Dorsolateral prefrontal cortex (tissue), 122 donors: ENCODE measurements at places on chromosomes 11 and 22.

GRCh38 chr22:37198258-37199102 lies 10.4 kb upstream of the C1QTNF6 start:
- peak; percentile 85 for DNase-seq

DNA sequence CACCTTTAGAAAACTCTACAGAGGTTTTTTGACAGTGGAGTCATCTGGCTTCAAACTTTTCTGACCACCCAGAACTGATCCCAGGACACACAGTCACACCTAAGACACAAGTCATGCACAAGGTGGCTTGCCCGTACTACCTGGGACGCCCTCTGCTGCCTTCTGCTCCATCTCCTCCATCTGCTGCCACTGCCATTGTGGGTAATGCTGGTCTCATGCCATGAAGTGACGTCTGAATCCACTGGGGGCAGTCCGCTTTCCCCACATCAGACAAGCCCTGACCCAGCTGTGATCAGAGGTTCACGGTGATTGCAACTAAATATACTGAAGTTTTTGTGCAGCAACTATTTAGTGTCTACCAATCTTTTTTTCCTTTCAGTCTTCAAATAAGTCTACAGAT lies 5.4 kb upstream of the NDUFS8 start:
- no peak for DNase-seq

- no peak for DNase-seq
These were observed 145.8 kb downstream of the APOL5 start for GRCh38 chr22:35863432-35863831.

DNA sequence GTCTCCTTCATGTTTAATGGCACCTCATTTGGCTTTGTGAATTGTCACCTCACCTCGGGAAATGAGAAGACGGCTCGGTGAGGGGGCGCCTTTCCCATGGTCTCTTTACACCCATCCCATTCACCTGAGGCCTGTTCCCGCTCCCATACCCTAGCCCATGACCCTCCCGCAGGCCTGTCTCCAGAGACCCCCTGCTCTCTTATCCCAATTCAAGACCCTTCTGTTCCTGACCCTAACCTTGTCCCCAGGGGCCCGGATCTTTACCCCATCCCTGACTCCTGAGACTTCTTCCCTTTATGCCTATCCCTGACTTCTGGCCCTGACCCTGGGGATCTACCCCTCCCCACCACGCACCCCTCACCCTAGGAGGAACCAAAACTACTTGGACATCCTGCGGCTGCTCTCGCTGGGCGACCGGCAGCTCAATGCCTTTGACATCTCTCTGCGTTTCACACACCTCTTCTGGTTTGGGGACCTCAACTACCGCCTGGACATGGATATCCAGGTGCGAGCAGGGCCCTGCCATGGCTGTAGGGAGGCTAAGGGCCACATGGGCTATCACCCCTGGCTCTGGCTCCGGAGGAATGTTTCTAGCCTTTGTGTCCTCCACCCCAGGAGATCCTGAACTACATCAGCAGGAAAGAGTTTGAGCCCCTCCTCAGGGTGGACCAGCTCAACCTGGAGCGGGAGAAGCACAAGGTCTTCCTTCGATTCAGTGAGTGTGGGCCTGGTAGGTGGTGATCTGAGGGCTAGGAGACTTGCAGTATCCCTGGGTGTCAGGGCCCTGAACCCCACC lies 7.9 kb downstream of the INPPL1 start:
- no peak for DNase-seq

- no peak for DNase-seq
These were observed 147.2 kb downstream of the TRPC6 start for GRCh38 chr11:101436511-101437142.

DNA sequence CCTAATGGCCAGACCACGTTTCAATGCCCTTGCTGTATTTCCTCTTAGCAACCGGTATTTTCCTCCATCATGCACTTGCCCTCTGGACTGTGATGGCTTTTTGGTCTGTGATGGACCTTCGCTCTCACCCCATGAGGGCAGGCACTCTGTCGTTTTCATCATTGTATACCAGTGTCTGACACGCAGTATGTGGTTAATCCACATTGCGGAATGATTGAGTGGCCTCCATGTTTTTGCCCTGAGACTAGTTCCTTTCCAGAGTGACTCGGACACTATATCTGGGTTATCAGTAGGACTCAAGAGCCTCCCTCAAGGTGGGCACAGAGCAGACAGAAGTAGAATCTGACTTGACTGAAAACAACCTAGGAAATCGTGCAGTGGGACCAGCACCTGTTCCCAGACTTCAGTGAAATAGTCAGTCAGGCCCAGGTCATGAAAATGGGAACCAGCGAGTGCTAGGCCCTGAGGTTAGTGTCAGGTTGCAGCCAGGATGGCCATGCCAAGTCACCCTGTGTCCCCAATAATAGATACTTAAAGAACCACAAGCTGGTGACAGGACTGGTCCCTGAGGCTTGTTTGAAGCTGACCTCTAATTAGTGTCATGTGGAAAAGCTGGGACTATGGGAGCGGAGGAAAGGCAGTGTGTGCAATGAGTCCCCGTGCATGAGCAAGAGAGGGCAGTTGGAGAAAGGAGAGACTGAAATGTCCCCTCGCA lies 464.7 kb downstream of the INSC start:
- no peak for DNase-seq

DNA sequence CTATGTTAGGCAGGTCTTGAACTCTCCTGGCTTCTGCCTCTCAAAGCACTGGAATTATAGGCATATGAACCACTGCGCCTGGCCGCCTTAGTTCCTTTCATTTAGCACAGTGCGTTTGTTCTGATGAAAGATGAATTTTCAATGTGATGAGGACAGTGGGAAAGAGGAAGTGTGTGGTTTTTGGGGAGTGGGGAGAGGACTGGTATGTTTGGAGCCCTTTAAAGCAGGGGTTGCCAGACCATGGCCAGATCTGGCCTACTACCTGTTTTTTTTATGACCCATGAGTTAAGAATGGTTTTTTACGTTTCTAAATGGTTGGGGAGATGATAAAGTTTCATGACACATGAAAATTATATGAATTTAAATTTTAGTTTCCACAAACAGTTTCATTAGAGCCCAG lies 12.5 kb downstream of the ATXN10 start:
- no peak for DNase-seq

- no peak for DNase-seq
These were observed 559.1 kb downstream of the MN1 start for GRCh38 chr22:27242474-27242873.

- no peak for DNase-seq
These were observed 24.0 kb upstream of the P2RY2 start for GRCh38 chr11:73194034-73194507.

DNA sequence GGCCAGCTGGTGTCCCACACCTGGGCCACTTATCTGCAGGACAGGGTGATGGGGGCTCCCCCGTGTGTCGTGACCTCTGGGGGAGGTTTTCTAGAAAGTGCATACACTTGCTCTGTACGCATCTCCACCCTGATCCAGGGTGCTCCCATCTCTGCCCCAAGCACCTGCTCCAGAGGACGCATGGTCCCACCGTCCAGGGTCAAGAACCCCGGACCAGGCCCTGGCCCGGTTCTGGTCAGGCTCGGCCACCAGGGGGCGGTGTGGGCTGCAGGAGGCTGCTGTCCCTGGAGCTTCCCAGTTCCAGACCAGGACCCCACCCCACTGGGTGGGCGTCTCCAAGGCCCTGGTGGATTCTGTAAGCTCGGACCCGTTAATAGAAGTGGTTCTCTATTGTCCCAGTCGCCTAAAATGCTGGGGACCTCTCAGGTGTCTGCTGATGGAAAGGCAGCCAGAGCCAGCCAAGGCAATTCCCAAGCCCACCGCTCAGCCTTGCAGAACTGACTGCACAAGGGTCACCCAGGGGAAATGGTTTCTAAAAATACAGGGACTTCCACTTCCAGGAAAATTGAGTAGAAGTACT lies 34.7 kb upstream of the SEPTIN5 start:
- peak; percentile 26 for DNase-seq

DNA sequence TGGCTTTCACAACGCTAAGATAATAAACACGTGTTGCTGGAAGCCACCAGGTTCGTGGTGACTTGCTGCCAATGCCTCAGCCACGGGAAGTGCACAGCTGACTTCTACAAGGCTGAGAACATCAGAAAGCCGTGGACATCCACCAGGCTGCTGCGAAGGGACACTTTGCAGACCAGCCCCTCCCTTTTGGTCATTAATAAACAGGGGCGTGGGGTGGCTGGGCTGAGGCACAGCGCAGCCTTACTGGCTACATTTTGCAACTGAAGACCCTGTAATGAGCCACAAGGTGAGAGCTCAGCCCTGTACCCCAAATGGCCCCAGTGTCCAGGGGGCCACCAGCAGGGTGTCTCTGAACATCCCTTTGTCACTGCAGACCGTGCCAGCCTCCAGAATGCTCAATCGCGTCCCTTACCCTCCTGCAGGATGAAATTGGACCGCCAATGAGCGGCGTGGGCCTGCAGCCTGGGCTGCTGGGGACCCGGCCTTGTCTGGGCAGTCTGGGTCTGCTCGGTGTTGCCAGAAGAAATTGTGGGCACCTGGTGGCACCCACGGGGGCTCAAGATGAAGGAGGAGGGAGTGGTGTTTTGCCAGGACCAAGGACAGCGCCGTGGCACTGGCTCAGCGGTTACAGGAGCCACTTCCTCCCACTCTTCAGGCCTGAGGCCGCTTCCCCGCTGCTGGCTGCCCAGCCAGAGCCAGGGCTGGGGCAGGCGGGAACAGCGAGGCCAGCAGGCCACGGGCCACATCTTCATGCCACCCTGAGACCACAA lies 181.9 kb downstream of the CTTN start:
- DNase-seq = no peak

GRCh38 chr11:95361180-95361579 lies 130.2 kb upstream of the SESN3 start:
- no peak for DNase-seq

DNA sequence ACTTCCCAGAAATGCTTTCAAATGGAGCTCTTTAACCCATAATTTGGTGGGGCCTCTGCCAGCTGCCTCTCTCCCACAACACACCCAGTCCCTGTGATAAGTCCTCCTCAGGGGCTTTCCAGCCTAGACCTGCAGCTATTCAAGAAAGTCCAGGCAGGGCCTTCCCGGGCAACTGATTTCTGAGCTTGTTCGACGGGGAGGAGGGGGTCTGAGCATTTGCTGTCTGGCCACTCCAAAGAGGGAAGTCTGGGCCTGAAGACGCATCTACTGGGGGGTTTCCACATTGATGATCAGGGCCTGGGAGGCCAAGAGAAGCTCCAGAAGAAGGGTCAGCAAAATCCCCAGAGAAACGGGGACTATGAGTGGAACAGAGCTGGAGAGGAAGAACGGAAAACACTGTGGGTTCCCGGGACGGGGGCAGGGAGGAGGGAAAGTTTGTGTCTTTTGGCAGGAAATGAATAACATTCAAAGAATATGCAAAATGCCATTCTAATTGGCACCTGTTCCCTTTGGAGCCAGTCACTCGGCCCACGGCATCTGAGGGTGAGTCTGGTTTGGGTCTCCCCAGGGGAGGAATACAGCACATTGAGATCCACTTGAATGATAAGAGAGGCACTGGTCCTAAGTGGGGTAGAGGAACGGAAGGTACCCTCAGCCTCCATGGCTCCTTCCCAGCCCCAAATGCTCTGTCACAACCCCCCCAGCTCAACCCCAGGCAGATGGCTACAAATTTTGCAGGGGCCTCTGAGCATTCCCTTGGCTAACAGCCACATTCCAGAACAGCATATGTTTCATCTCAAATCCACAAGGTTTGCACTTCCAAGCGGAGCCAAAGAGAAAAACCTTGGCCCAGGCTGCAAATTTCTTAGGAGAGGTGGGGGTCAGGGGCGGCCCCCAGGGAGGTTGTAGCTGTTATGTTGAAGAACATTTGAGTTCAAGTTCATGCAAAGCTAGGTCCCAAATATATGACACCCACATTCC lies 72.0 kb downstream of the RPUSD4 start:
- no peak for DNase-seq

GRCh38 chr11:73995247-73995646 lies 12.6 kb upstream of the UCP2 start:
- DNase-seq = no peak

GRCh38 chr22:17788528-17789378 lies 14.5 kb upstream of the BID start:
- DNase-seq = no peak

DNA sequence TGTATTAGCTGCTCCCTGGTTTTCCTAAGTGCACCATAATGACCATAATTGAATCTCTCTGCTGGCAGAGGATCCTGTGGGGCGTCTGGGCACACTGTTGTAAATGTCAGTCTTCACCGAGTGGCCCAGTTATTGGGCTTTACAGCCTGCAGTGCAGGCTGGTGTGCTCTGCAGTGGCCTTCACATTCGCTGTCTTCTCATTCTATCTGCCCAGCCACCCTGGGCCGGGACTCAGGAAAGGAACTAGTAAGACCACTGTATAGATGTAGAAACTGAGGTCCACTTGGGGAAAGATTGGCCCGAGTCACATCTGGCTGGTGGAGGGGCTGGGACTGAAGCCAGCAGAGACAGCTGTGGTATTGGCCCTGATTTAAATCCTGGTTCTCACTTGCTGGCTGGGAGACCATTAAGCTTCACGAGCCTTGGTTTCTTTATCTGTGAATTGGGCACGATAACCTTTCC lies 49.3 kb downstream of the TSPAN18 start:
- no peak for DNase-seq

GRCh38 chr11:119316016-119316728 lies 758 bp downstream of the MCAM start:
- DNase-seq = peak; percentile 78

- DNase-seq = no peak
These were observed 7.3 kb downstream of the TANGO2 start for GRCh38 chr22:20027966-20028854.

DNA sequence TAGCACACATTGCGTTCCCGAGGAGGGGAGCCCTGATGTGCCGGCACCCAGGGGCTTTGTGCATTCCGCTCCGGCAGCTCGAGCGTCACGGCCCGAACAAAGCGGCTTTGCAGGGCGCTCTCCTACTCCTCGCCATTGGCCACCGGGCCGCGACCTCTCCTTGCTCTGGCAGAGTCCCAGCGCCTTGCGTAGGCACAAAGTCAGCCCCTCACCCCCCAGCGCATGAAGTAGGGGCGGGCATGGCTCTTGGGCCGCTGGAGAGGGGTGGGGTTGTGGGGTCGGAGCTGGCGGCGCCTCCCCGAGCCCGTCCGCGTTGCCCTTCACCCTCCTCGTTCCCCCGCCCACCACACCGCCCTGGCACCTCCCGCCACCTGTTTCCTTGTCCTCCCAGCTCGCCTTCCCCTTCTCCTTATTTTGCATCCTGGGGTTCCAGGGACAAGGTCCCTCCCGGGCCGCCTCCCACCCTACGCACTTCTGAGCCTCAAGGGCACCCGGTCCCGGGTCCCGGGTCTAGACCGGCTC lies 753 bp upstream of the PPARA start:
- peak; percentile 73 for DNase-seq

GRCh38 chr11:64999478-64999877 lies 2.7 kb upstream of the BATF2 start:
- no peak for DNase-seq

- no peak for DNase-seq
These were observed 62.2 kb upstream of the HEPHL1 start for GRCh38 chr11:93958991-93959390.

GRCh38 chr22:50540381-50540780 lies 5.3 kb upstream of the KLHDC7B start:
- DNase-seq = no peak

DNA sequence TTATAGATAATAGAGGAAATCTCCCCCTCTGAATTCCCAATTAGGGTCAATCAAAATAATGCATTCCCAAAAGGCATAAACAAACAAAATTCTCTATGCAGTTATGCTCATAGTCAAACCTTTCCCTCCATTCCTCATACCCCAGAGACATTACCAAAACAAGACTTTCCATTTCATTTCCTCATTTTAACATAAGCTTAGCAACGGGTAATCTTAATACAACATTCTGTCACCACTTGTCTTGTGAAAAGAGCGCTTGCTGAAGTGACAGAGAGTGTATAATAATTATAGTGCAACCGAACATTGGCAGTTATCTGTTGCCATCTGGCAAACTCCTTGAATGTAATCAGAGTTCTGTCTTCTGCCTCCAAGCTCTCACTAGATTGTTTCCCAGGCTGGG lies 1.2 kb upstream of the SLN start:
- no peak for DNase-seq
